Left hindlimb (tissue), 1 donor: ENCODE measurements at places on chromosomes 11 and 22.

- DNase-seq, result no peak
These were observed 139.1 kb upstream of the BDNF start for GRCh38 chr11:27839226-27839913.

DNA sequence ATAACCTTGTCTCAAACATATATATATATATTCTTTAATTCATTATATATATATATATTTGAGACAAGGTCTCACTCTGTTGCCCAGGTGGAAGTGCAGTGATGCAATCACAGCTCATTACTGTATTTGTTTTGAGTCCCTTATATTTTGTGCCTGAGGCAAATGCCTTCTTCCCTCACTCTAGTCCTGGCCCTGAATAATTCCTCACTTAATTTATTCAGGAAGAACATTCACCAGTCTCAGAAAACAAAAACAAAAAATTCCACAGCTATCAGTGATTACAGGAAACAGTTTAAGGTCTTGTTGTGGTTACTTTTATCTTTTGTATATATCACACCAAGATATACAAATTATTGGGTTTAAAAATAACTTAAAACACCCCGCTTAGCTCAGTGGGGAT lies 155.7 kb downstream of the CWF19L2 start:
- no peak for DNase-seq

DNA sequence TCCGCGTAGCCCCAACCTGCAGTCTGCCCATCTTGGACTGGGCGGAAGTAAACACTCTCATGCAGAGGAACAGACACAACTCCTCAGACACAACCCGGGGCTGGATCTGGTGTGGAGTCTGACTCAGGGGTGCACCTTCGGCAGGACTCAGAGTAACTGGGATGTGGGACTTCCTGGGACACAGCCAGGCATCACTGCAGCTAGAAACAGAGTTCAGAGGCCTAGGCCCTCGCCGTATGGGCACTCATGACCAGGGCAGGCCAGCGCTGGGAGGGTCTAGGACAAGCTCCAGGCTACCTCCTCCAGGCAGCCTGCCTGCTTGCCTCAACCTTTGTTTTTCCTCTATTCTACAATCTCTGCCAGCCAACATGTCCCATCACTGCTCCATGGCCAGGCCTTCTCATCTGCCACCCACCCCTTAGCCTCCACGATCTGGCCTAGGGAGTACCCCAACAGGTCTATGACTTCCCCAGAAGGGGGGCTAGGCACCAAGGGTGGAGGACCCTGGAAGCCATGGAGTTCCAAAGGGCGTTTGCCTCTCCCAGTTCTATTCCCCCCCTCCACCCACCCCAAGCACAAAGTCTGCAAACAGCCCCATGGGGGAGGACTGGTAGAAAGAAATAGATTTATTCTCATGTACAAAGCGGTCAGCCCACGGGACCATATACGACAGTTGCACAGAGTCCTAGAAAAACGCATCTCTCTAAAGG lies 98.5 kb downstream of the PDE2A start:
- no peak for DNase-seq

- DNase-seq, result peak; percentile 90
These were observed 2.2 kb downstream of the SLC25A22 start for GRCh38 chr11:795634-796564.

GRCh38 chr22:46356496-46357480 lies 21.3 kb downstream of the TRMU start:
- no peak for DNase-seq

DNA sequence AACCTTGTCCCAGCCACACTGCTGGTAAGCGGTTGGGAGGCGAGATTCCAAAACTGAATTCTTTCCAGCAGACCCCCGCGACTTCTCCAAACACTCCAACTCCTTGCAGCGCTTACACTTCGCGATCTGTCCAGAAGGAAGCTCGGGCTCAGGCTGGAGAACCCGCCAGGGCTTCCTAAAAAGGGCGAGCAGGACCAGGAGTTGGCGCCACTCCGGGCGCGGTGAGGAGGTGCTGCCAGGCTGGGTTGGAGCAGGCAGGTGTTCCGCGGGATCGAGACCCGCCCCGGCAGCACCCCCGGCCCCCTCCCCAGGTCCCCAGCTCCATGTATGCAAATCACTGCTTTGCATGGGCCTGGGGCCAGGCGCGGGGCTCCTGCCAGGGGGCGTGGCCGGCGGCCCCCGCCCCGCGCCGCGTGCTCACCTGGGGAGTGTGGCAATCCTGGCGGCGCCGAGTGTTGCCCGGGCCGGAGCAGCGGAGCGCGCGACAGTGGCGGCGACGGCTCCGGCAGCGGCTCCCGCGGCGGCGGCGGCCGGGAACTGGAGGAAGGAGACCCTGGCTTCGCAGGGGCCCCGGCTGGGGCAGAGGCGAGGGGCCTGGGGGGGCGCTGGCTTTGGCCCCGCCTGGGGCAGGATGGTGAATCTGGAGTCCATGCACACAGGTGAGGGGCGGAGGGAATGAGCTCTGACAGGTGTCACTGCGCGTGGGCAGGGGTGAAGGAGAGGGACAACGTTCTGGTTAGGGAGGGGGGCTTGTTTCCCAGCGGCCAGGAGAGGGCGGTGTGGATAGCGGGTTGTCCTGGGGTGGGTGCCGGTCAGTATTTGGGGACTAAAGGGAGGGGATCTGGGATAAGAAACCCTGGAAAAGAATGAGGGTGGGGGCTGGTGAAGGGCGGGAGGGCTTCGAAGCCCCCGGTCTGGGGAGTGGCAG lies at the start of gene POU2F3:
Gene POU2F3 (plus strand): TSS at position 428 of the 928 bp plus-strand sequence. CDS start 204 bp downstream, at position 632.
- no peak for DNase-seq

DNA sequence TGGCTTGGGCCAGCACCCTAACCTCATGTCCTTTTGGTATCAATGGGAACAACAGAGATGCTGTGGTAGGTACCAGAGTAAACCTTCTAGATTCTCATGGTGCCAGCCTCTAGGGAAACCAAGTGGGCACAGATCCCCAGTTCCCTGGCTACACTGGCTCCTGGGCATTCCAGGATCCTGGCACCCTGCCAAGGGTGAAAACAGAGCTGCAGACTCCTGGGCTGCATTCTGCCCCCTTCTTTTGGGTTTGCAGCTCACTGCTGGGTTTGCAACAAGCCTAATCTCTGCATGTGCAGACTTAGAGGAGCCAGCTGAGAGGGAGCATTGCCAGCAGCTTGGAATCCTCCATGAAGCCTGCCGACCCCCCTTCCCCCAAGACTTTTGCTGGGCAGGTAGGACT lies 30.6 kb downstream of the PRDM11 start:
- no peak for DNase-seq

- DNase-seq, result no peak
These were observed 68.0 kb downstream of the ETS1 start for GRCh38 chr11:128519338-128519737.

DNA sequence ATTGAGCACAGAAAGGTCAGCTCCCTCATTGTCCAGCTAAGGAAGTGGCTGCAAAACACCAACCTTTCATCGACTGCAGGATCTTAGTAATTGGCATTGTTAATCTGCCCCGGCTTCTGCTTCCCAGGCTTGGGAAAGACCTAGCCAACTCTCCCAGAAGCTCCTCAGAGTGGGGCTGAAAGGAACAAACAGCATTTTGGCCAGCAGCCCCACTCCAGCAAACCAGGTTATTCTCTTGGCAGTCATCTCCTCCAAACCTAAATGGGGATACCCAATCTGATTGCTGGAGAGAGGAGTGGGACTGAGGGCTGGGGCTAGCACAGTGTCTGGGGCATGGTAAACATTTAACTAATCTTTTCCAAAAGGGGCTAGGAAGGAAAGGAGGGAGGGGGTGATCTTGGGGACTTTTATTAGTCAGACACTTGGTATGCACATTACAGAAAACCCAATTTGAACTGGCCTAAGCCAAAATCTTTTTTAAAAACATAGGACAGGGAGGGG lies 294.4 kb downstream of the MN1 start:
- DNase-seq, result no peak

GRCh38 chr11:2940921-2941821 lies 12.0 kb upstream of the PHLDA2 start:
- DNase-seq, result no peak

GRCh38 chr11:96221244-96222070 lies 121.5 kb downstream of the MAML2 start:
- DNase-seq, result no peak

DNA sequence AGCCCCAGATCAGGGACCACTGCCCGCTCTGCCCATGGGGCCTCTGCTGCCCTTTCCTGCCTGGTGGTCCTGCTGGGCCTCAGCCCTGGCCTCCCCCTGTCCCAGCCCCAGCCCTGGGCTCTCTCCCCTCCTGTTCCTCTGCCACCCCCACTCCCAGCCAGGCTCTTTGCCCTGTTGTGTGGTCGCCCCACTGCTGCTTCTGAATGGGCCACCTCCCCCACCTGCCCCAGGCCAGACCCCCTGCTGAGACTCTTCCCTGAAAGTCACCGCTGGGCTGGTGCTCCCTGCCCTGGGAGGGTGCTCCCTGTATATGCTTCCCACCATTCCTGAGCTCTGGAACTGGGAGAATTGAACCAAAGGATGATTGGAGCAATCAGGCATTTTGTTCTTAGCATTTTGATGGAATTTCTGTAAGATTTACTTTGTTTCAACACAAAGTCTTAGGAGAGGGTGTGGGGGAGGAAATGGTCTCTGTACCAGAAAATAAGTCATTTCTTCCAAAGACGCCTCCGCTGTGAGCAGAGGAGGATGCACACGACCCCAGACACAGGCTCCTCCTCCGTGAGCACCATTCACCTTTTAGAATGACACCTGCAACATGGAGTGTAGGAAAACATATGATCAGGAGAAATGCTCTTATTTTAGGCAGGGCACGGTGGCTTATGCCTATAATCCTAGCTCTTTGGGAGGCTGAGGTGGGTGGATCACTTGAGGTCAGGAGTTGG lies 5.2 kb downstream of the APOBEC3B start:
- no peak for DNase-seq

- no peak for DNase-seq
These were observed 392.1 kb downstream of the LARGE1 start for GRCh38 chr22:33528183-33528582.

- no peak for DNase-seq
These were observed 89.5 kb downstream of the CWC15 start for GRCh38 chr11:94883878-94884277.

DNA sequence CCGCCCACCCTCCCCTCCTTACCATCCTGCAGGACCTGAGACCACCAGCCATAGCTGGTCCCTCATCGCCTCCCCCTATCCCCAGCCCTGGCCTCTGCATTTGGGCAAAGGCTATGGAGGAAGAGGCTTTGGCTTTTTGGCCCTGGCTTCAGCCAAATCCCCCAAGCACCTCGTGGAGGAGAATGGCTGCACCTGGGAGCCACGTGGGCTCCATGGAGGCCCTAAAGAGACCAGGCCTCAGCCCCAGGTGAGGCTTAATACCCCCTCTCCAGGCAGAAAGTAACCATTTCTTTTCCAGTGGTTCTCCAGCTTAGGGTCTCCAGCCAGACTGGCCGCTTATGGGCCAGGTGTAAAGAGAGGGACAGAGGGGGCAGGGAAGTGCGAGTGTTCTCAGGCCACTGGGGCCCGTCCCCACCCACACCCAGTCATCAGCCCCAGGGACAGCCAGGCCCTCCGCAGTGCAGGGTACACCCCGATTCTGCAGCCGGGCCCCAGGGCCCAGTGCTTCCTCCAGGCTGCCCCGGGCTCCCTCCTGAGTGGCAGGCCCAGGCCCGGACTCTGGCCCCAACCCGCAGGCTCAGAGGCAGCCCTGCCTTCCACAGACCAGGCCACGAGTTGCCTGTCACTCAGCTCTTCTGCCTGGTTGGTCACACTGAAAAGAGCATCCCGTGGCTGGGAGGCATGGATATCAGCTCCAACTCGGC lies 26.4 kb downstream of the CDKN1C start:
- DNase-seq, result no peak

GRCh38 chr11:77126861-77127234 lies 1.2 kb upstream of the MYO7A start:
- no peak for DNase-seq

DNA sequence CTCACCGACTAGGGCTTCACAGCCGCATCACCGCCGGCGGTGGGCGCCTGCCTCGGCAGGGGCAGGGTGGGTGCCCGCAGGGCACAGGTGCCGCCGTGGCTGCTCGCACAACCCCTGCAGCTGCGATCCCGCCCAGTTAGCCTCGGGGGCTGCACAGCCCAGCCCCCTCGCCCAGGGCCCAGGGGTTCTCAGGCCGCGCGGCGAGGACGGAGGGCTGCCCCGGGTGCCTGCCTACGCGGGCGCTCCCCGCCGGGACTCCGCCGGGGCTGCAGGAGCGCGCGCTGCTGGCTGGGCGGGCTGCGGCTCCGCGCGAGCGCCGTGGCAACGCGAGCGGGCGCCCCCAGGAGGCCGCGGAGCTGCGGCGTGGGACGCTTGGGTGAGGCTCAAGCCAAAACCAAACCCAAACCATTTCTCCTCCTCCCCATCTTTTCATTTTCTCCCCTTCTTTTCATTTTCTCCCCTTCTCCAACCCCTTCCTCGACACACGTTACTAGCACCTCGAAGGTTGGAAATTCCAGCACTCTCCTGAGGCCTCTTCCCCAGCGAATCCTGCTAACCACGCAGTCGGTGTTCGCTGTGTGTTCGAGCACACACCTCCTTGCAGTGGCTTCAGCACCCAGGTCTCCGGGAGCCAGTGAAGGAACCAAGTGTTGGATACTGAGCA lies at the start of gene MICAL3:
Gene MICAL3 (minus strand): TSS at position 286 of the 664 bp plus-strand sequence. CDS start 117,749 bp downstream, outside the sequence.
- peak; percentile 64 for DNase-seq

DNA sequence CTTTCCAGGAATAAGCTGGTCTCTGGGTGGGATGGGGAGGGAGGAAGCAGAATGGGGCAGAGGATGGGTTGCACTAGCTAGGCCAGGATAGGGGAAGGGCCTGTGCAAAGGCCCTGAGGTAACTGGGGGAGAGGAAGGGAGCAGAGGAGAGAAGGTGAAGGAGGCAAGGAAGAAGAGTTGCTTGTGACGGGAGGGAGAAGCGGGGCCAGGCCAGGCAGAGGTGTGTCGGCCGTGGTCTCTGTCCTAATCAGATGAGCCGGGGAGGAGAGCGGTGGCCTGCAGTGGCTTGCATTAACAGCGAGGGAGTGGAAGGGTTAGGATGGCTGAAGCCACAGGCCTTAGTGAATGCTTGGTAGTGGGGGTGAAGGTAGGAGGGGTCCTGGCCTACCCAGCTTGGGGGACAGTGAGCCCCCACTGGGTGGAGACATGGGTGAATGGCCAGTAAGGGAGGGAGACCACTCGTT lies 6.0 kb upstream of the DERL3 start:
- DNase-seq, result no peak

GRCh38 chr11:96310236-96310635 lies 32.8 kb downstream of the MAML2 start:
- no peak for DNase-seq

DNA sequence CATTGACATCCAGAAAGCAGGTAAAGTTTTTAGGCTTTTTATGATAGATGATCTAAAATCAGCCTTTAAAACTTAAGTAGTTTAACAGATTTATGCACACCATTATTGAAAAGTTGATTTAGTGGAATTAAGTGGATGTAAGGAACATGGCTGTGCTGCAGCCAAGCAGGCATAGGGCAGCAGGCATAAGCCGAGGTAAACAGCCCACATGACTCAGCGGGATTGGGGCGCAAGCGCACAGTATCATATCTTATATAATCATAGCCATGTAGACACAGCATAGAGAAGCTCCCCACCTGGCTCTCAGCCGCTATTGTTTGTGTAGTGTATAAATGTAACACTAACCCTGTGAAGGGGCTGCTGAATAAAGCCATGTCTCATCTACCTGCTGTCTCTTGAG lies 157.5 kb downstream of the WNT11 start:
- no peak for DNase-seq
